ENCODE measurements at places on chromosomes 2 and 18.

- no peak for DNase-seq
Measured at GRCh38 chr2:196836440-196836839, 27.3 kb upstream of the C2orf66 start.

DNA sequence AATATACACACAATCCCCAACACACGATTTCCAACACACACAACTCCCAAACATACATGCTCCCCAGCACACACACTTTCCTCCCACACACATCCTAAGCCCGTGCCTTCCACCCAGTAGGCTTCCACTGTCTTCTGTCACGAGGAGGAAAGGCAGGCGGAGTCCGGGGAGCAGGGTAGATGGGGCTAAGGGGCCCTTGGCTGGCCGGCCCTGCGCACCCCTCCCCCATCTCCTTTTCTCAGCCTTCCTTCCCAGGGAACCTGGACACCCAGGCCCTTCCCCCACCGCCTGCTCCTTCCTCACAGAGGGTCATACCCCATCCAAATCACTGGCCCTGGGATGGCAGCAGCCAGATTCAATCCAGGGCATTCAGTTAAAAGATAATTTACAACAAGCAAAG is 3.4 kb upstream of the PDCD1 start:
- no peak for DNase-seq

DNA sequence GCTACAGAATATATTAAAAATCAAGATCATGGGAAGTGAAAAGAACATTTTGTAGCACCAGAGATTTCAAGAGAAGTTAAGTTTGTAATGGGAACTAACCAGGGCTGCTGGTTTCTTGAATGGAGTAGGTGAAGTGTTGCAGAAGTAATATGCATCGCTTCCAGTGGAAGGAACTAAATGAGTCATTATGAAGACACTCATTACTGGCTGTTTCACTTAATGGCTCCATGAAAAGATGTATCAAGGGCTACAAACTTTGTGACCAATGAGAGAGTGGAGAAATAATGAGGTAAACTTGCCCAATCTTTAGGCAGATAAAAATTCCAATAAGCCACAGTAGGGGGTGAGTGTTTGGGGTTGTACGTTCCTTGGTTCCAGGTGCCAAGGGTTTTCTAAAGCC is 380.4 kb upstream of the POU3F3 start:
- no peak for DNase-seq

GRCh38 chr2:43265001-43265400 is 38.6 kb upstream of the ZFP36L2 start:
- no peak for DNase-seq

DNA sequence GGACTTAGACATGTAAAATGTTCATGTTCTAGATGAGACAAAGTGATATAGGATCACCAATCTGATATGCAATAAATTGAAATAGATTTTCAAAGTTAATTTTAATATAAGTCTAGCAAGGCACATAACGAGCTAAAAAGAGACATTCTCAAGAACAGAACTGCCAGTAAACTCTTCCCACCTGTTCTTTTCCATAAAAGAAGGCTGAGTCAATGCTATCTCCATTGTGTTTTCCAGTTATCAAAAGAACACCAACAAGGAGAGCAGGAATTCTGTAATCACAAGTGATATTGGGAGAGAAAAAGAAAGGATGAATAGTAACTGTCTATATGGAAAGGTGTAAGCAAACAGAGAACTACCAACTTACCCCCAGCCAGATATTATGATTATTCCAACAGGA is 25.6 kb downstream of the GPR155 start:
- DNase-seq = no peak

DNA sequence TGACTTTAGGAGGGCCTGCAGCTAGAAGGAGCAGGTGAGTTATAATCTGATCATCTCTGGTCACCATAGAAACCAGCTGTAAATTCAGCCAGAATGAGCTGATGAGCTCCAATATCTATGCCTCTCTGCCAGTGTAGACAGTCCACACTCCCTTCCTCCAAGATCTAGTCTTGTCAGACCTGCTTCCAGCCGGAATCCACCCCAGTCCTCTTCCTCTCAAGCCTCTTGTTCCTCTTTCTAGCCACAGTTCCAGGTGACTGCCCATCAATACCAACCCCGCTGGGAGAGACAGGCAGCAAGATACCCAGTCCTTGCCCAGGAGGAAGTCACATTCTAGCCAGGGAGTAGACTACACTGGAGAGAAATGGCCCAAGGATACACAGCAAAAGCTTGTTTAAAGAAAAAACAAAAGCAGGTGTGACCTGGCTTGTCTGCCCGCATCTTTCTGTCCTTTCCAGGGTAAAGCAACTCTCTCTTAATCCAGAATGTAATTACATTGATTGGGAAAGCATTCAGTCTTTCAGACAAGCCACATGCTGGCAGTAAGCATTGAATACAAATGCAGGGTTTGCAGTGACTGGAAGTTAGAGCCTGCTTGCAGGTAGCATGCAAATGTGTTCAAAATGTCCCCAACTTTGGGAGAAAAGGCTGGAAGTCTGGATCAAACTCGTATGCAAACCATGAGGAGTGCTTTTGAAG is 9.0 kb upstream of the SLC35F6 start:
- DNase-seq = no peak

GRCh38 chr2:240155048-240155744 is 14.7 kb upstream of the OTOS start:
- no peak for DNase-seq

GRCh38 chr2:66869076-66869475 is 434.2 kb downstream of the MEIS1 start:
- DNase-seq = no peak
